ENCODE measurements at places on chromosomes 3 and 15.

DNA sequence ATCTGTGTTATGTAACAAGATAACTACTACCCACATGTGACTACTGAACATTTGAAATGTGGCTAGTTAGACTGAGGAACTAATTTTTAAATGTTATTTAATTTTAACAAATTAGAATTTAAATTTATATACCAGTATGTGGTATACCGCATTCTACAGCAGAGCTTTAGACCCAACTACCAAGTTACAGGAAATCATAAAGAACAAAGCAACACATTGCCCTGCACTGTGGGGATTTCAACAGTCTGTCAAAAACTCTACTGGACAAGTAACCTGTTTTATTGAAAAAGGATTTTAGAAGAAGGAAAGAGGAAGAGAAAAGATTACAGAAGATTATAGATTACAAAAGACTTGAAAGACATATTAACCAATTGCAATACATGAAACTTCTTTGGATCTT lies 64.9 kb downstream of the DPH6 start:
- no peak for DNase-seq

DNA sequence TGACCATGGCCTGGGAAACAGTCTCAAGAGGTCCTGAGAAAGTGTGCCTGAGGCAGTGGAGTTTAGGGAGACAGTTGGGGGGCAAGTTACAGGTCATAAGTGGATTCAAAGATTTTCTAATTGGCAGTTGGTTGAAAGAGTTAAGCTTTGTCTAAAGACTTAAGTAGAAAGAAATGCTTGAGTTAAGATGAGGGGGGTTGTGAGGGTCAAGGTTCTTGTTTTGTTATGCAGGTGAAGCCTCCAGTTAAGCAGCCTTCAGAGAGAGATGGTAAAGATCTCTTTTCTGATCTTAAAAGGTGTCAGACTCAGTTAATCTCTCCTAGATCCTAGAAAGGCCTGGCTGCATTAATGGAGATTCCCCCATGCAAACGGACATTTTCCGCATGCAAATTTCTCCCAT lies 356.3 kb upstream of the C2CD4B start:
- DNase-seq, result no peak

DNA sequence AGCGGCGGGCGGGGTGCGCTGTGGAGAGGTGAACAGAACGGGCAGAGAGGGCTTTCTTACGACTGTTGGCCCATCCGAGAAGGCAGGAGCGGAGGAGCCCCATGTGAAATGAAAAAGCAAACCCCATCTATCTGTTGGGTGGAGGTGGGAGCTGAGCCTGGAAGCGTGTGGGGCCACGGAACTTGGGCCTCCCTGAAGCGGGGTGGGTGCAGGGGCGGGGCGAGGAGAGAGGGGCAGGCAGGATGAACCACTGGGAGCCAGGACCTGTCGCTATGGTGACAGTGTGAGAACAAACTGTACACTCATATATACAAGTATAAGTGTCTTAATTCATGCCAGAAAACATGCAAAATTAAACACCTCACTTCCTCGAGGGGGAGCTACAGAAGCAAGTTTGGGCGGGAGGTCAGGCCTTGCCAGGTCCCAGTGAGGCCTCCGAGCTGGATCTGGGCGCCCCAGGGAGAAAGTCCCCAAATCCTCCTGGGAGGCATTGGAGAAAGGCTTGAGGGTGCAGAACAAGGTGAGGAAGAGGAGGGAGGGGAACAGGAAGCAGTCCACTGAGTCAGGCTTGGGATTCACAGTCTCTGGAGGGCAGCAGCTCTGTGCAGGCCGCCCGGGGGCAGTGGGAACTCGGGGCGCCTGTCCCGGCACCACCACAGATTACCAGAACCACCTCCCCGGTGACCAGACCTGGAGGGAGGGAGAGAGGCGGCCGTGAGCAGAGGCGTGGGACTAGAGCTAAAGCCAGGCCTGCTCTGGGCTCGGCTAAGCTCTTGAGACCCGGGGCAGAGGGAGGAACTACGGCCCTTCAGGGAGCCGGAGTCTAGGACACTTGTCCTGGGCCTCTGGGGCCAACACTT lies 34.8 kb downstream of the RBPMS2 start:
- DNase-seq, result peak; percentile 72

DNA sequence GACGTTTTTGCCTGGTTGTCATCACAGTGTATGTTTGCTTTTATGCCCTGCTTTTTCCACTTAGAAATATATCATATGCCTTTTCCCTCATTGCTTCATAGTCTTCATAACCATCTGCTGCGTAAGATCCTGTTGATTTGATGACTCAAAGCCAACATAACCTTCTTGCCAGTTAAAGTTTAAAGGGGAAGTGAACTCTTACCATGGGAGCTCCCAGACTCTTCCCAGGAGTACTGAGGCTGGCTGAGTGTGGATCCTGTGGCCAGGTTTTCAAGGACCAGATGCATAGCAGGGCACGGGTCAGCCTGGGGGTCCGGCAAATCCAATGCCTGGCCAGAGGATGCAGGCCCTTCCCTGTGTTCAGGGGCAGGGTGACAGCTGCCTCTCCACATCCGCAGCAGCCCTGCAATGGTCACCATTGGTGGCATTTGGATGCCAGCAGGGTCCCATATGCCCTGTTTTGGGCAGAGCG lies 42.0 kb upstream of the SACM1L start:
- DNase-seq, result peak; percentile 59

DNA sequence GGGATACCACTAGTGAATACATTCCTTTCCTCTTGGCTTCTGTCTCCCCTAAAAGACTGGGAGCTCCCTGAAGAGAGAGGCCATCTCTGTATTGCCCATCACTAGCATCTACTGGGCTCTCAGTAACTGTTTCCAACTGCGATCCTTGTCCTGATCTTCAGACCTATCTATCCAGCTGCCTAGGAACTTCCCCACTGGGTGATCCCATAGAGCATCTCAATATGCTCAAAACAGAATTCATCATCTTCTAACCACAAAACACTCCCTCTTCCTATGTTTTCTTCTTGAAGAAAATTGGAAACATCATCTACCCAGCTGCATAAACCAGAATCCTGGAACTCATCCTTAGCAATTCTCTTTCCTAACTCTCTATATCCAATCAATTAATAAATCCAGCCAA lies 54.6 kb downstream of the PLD1 start:
- no peak for DNase-seq

DNA sequence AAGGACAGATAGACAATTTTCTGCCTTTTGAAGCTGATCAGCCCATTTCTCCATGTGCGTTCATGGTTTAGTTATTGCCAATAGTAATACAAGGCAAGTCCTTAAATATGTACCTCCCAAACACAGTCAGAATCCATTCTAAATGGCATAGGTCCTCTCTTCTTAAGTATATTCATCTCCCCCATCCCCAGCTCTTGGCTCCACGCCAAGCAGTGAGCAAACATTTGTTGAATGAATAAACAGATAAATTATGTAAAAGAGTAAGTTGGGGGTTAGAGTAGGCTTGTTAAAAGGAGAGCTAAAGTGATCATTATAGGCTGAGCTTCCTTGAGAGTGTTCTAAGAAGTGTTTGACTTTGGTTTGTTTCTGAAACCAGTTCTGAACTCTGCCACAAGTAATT lies 241.3 kb downstream of the ITPR1 start:
- no peak for DNase-seq

DNA sequence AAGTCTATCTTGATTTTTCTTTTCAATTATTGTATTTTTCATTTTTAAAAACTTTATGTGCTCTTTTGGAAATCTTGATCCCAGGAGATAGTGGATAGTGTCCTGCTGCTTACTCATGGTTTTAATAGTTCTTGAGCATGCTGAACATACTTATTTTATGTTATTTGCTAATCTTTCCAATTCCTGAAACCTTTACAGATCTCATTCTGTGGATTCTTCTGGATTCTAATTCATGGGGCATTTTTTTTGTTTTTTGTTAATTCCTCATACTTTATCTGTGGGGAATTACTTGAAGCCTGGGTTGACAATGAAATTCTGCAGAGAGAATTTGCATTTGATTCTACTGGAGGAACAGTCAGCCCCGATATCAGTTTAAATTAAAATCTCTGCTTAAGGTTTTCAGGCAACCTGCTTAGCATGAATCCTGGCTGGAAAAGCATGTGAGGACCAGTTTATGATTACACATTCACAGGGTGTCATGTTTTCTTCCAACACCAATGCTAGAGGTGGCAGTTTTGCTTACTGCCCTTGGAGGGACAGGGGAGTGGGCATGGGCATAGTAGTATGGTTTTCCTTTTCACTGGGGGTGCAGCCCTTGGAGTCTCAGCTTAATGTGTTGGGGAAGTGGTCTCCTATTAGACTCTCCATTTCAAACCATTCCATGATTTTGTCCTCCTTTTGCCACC lies 46.0 kb downstream of the MLH1 start:
- no peak for DNase-seq

GRCh38 chr3:59364496-59364895 lies 314.7 kb upstream of the CFAP20DC start:
- DNase-seq, result no peak

- DNase-seq, result no peak
These were observed 14.5 kb upstream of the MYRIP start for GRCh38 chr3:39794880-39795279.

DNA sequence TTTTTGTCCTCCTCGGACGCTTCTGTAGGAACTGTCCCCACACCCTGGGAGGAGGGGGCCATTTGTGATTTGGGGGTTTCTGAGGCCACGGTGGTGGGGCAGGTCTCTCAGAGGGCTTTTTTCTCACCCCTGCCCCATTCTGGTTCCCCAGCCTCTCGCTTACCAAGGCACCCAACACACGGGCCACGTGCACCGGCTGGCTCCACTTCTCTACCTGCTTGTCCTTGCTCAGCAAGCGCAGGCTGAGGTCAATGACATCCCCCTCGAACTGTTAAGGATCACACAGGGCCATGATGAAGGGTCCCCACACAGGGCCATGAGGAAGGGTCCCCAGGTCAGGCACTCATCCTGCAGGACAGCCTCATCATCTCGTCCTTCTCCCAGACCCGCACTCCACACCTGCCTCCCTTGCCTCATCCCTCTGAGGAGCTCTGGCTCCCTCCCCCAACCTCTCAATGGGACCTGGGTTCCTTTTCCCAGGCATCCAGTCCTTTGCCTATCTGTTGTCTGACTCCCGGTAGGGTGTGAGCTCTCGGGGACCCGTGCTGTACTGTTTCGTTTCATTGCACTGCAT lies 10.6 kb downstream of the EPB42 start:
- no peak for DNase-seq

- no peak for DNase-seq
These were observed 19.1 kb upstream of the FSTL1 start for GRCh38 chr3:120469882-120470301.

- DNase-seq, result no peak
These were observed 13.7 kb downstream of the CELF6 start for GRCh38 chr15:72306211-72306785.

DNA sequence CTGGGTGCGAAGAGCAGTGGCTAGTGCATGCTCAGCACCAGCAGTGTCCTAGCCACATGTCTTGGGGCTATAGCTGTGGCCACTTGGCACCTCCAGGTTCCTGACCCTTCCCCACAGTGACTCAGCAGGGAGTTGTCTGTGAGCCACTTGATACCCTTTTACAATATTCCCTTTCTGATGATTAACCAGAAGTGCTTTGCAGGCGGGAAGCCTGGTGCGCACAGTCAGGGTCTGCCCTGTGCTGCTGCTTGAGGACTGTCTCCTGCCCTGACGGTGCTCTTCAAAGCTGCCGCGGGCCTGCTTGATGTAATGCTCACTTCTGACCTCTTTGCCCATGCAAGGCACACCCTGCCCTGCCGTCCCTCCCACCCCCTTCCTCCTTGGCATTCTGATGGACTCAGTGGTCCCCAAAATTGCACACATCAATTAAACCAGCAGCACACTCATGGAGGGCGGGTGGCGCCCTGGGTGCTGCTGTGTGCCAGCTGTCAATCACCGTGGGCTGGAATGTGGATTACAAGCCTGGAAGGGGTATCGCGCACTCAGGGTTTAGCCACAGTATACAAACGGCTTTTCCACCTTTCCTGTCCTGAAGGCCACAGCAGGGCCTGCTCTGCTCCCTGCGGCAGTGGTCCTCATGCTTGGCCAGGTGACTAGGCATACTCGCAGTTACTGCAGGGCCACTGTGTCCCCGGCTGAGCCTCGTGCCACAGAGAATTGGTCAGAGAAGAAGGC lies 40.9 kb upstream of the PCSK6 start:
- DNase-seq, result no peak

- DNase-seq, result no peak
These were observed 5.6 kb downstream of the RAB6B start for GRCh38 chr3:133890037-133890436.

- DNase-seq, result no peak
These were observed 378.2 kb upstream of the ALCAM start for GRCh38 chr3:104988496-104988895.

DNA sequence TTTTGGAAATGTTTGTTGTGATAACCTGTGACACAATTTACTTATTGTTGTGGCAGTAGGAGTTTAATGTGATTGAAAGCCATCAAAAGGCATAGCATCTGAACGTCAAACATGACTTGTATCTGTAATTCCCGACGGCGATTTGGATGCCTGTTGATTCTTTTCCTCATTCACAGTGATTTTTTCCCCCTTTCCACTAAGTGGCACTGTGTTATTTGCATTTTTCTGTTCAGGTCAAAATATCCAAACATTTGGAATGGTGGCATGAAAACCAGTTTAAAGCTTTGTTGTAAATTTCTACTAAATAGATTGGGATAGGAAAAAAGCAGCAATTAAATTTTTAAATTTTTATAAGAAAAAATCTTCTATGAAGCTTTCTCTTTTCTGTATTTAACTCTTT lies 259.9 kb upstream of the KCNH8 start:
- no peak for DNase-seq

- DNase-seq, result no peak
These were observed 88.8 kb upstream of the C3orf80 start for GRCh38 chr3:160136421-160136820.

- DNase-seq, result no peak
These were observed 619.2 kb downstream of the NAALADL2 start for GRCh38 chr3:175478301-175478700.

GRCh38 chr3:14475621-14476020 lies 64.5 kb downstream of the GRIP2 start:
- no peak for DNase-seq

DNA sequence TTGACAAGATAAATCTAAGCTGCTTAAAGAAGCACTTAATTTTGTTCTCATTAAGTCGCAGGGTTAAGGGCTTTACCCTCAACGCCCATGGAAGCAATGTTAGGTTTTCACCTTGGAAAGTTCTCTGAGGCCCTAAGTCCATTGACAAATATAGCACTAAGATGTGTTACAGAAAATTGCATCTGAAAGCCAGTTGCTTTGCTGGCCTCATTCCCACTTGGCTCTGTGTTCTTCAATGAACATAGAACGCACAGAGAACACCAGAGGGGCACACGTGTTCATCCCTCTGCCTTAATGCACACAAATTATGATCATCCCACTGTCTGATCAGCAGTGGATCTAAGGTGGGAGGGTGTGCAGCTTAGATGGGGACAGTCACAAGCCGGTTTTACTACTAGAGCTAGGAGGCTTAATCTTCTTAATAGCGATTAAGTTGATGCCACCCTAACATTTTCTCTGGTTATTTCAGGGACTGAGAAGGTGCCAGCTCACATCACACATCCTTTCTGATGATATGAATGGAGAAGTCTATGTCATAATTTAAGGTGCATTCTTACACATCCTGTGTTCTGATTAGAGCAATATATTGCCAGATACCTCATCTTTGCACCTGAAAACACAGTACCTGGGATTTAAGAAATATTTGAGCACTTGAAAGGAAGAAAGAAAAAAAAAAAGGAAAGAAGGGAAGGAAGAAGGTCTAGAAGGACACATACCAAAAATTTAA lies 224.4 kb upstream of the ICE2 start:
- DNase-seq, result no peak

- DNase-seq, result peak; percentile 39
These were observed 273.2 kb downstream of the MECOM start for GRCh38 chr3:169390271-169390670.

- DNase-seq, result no peak
These were observed 59.6 kb upstream of the P3H2 start for GRCh38 chr3:190180268-190180667.
